ENCODE measurements at places on chromosomes 12 and 14. TPM values are rescaled to one million over a fixed set of nuclear protein-coding genes. Genes with fewer than 3 reads are reported as not detected.

DNA sequence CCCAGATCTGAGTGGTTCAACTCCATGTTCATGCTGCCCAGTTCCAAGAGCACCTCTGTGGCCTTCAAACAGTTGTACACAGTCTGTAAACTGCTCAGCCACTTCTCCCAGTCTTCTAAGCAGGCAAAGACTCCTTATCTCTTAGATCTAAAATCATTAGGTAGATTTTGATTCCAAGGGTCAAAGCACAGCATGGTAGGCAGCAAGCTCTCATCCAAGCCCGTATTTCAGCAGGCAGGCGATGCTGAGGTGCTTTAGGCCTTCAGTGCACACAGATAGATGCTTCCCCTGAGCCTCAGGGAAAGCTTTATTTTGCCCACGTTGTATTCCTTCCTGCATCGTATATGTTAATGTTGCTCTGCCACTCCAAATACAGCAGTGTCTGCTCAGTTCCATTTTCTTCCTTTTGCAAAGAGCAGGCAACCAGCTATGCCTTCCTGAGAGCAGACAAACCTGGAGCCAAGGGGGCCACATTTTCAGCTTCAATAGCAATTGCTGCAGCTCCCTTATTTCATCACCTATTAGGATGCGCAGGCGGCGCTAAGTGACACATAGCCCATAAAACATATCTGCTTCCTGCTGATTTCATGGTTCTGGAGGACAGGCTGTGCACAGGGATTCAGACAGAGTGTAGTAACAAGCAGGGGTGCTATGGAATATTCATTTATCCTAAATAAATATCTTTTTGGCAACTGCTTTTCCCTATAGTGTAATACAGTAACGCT lies 67.5 kb downstream of the ETV6 start:
- no peak overlapping the region for H3K4me3 ChIP-seq
- H3K36me3 ChIP-seq = no peaks in the 10 kb centered on the region
- H3K27ac ChIP-seq = peak overlapping the region; percentile 79
- no peak for DNase-seq
- no peaks in the 10 kb centered on the region for H3K27me3 ChIP-seq

The OR8S1 gene
- not detected for polyA plus RNA-seq

DNA sequence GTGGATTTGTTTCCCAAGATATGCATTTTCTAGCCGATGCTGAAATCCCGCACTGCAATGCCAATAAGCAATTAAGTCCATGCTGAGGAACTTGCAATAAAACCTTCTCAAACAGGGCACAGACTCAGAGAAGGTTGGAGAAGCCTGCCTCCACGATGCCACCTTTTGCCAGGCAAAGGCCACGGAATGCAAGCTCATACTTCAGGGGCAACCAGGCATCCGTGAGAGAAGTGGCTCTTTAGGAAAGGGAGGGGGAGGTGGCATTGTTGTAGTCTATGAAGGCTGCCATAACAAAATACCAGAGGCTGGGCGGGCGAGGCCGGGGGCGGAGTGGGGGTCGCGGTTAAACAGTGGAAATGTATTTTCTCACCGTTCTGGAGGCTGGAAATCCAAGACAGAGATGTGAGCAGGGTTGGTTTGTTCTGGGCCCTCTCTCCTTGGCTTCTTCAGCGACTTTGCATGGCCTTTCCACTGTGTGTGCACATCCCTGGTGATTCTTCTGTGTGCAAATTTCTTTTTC lies 689.5 kb downstream of the VRK1 start:
- H3K36me3 ChIP-seq = no peaks in the 10 kb centered on the region
- no peak for DNase-seq
- no peak overlapping the region for H3K27ac ChIP-seq
- no peaks in the 10 kb centered on the region for H3K4me1 ChIP-seq
- no peaks in the 10 kb centered on the region for H3K27me3 ChIP-seq
- H3K4me3 ChIP-seq = no peak overlapping the region

DNA sequence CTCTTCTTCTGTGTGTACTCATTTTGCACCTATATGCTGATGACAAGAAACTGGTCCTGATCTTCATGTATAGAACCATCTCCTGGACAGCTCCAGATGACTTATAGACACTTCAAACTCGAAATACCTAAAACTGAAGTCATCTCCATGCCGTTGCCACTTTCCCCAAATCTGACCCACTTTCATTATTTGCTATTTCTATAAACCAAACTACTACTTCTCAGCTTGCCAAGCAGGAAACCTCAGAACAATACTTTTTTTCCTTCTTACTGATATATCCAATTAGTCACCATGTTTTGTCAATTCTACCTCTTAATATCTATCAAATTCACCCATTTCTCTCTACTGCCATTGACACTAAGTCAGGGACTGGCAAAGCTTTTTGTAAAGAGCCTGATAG lies 14.8 kb downstream of the SGPP1 start:
- no peaks in the 10 kb centered on the region for H3K27me3 ChIP-seq
- H3K36me3 ChIP-seq = no peaks in the 10 kb centered on the region
- H3K4me1 ChIP-seq = no peaks in the 10 kb centered on the region
- no peak overlapping the region for H3K4me3 ChIP-seq

- H3K27ac ChIP-seq = no peak overlapping the region
- no peak overlapping the region for H3K4me3 ChIP-seq
- H3K27me3 ChIP-seq = no peaks in the 10 kb centered on the region
- peaks cover 23% of the 10 kb centered on the region for H3K4me1 ChIP-seq
- no peak for DNase-seq
These were observed 75.5 kb upstream of the CPM start for GRCh38 chr12:69008520-69008919.

GRCh38 chr14:102063109-102063807 lies 23.6 kb downstream of the HSP90AA1 start:
- no peak overlapping the region for H3K4me3 ChIP-seq
- peak; percentile 87 for DNase-seq
- peaks cover 12% of the 10 kb centered on the region for H3K4me1 ChIP-seq
- H3K27ac ChIP-seq = peak overlapping the region; percentile 39
- no peaks in the 10 kb centered on the region for H3K27me3 ChIP-seq
- no peaks in the 10 kb centered on the region for H3K36me3 ChIP-seq

The KCNA5 gene
- 0.60 TPM for polyA plus RNA-seq

DNA sequence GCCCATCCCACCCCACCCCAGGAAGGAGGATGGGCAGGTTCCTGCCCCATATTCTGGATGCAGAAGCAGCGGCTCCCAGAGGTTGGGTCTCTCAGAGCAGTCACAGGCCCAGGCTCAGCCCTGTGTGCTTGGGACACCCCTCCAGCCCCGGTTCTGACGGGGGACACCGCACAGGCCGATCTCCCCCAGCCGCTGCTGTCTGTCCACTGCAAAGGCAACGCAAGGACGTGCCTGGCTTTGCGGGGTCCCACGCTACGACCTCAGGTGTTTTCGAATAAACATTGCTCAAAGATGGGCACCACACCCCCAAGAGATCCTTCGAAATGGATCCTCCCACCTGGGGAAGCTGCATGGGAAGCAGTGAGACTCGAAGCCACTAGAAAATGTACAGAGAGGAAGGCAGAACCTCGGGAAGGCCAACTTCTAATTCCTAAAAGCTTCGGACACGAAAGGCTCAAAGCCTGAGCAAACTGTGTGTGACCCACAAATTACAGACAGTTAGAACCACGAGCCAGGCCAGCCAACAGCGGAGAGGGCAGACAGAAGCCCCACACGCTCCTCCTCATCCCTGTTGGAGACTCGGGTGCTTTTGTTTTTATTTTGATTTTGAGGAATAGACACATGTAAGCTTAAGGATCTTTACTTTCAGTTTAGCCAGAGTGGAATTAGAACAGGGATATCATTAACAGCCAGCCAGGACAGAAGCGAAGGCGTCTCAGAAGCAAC lies 10.8 kb downstream of the C14orf180 start:
- no peaks in the 10 kb centered on the region for H3K36me3 ChIP-seq
- no peaks in the 10 kb centered on the region for H3K4me1 ChIP-seq
- H3K27me3 ChIP-seq = no peaks in the 10 kb centered on the region
- DNase-seq = no peak
- H3K4me3 ChIP-seq = no peak overlapping the region

The SALL2 gene
- 0.60 TPM for polyA plus RNA-seq

- no peaks in the 10 kb centered on the region for H3K36me3 ChIP-seq
- H3K4me3 ChIP-seq = no peak overlapping the region
- no peaks in the 10 kb centered on the region for H3K4me1 ChIP-seq
- H3K27me3 ChIP-seq = no peaks in the 10 kb centered on the region
- DNase-seq = no peak
These were observed 200.6 kb downstream of the ANO4 start for GRCh38 chr12:100995201-100995600.
